HFFc6 (cell line): ENCODE measurements at places on chromosomes 13 and 19. TPM values are rescaled to one million over a fixed set of nuclear protein-coding genes. Genes with fewer than 3 reads are reported as not detected.
A peak's percentile ranks its signal among the peaks of the same experiment; 100 is the strongest.

DNA sequence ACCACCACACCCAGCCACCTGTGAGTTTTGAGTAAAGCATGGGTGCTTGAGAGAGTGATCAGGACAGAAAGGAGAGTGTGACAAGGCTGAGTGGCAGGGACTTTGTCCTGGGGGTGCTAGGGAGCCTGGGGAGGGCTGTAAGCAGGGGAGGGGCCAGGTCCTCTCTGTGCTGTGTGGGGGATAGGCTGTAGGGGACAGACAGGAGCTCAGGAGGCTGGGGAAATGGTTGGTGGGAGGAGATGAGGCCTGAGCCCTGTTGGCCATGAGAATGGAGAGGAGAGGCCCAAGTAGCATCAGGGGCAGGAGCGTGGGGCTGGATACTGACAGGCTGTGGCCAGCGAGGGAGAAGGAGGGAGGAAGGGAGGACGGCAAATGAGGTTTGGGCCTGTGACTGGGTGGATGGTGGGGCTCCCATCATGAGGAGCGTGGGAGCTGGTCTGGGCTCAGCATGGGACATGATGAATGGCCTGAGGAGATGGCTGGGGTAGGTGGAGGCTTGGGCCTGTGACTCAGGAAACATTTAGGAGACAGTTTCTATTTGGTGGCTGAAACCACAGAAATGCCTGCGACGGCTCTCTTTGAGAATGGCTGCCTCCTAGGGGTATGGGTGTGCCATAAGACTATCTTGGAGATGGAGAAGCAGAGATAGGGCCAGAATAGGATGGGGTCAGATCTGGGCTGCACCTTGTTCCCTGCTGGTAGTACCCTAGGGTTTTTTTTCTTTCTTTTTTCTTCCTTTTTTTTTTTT lies 25.0 kb downstream of the GRIN2D start:
- H3K4me1 ChIP-seq: peaks cover 8% of the 10 kb centered on the region; the same call in 1 of the 2 replicates
- no peak overlapping the region for H3K4me3 ChIP-seq
- no peaks in the 10 kb centered on the region for H3K36me3 ChIP-seq
- H3K27ac ChIP-seq: no peak overlapping the region; the same call in none of the 2 replicates

- peaks cover 14% of the 10 kb centered on the region for H3K27me3 ChIP-seq
- DNase-seq: no peak
- H3K27ac ChIP-seq: no peak overlapping the region
- H3K36me3 ChIP-seq: no peaks in the 10 kb centered on the region
- H3K4me3 ChIP-seq: no peak overlapping the region
These were observed 152.1 kb upstream of the SOX21 start for GRCh38 chr13:94864474-94864873.

GRCh38 chr19:46198756-46199155 lies 30.8 kb upstream of the IGFL1 start:
- peaks cover 25% of the 10 kb centered on the region for H3K4me1 ChIP-seq
- no peak for DNase-seq
- no peaks in the 10 kb centered on the region for H3K36me3 ChIP-seq
- no peak overlapping the region for H3K27ac ChIP-seq
- H3K4me3 ChIP-seq: no peak overlapping the region

- H3K4me3 ChIP-seq: no peak overlapping the region
- no peak for DNase-seq
- no peaks in the 10 kb centered on the region; the same call in 1 of the 2 replicates for H3K4me1 ChIP-seq
- H3K27me3 ChIP-seq: no peaks in the 10 kb centered on the region
- H3K36me3 ChIP-seq: no peaks in the 10 kb centered on the region; the same call in 1 of the 2 replicates
These were observed 86.0 kb downstream of the ATP11A start for GRCh38 chr13:112775791-112776279.

- peaks cover 9% of the 10 kb centered on the region for H3K27me3 ChIP-seq
- no peak overlapping the region for H3K4me3 ChIP-seq
- no peaks in the 10 kb centered on the region for H3K4me1 ChIP-seq
- peaks cover 6% of the 10 kb centered on the region for H3K36me3 ChIP-seq
These were observed 33.5 kb upstream of the SIN3B start for GRCh38 chr19:16795731-16796130.

- no peaks in the 10 kb centered on the region for H3K27me3 ChIP-seq
- H3K4me3 ChIP-seq: no peak overlapping the region
- no peak for DNase-seq
- H3K36me3 ChIP-seq: peaks cover 28% of the 10 kb centered on the region
- no peak overlapping the region for H3K27ac ChIP-seq
These were observed 38.3 kb downstream of the DNAJC15 start for GRCh38 chr13:43061496-43062280.

DNA sequence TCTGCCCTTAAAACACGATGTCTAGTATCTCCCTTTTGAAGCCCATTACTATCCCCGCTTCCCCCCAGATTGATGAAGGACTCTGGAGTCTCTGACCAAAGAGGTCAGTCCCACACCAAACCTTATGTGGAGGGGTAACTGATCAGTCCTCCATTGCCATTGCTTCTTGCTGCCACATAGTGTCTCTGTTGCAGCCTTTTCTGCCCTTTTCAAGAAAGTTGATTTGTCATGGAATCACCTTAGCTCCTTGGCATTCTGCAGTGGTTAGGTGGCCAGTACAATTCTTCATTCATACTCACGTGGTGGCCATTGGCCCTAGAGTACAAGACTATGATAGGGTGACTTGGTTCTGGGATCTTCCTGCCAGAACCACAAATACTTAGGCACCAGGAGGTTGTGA lies 8.4 kb upstream of the HTR2A start:
- H3K36me3 ChIP-seq: no peaks in the 10 kb centered on the region
- DNase-seq: no peak
- H3K27me3 ChIP-seq: peaks cover 3% of the 10 kb centered on the region; the same call in 1 of the 2 replicates
- peaks cover 6% of the 10 kb centered on the region; the same call in 1 of the 2 replicates for H3K4me1 ChIP-seq
- H3K27ac ChIP-seq: no peak overlapping the region

- peak overlapping the region; percentile 88 for H3K4me3 ChIP-seq
- no peaks in the 10 kb centered on the region for H3K27me3 ChIP-seq
- DNase-seq: no peak
- peak overlapping the region; percentile 92 for H3K27ac ChIP-seq
- no peaks in the 10 kb centered on the region for H3K36me3 ChIP-seq
- peaks cover 30% of the 10 kb centered on the region for H3K4me1 ChIP-seq
These were observed 42.2 kb upstream of the HNRNPA1L2 start for GRCh38 chr13:52599848-52600603.

DNA sequence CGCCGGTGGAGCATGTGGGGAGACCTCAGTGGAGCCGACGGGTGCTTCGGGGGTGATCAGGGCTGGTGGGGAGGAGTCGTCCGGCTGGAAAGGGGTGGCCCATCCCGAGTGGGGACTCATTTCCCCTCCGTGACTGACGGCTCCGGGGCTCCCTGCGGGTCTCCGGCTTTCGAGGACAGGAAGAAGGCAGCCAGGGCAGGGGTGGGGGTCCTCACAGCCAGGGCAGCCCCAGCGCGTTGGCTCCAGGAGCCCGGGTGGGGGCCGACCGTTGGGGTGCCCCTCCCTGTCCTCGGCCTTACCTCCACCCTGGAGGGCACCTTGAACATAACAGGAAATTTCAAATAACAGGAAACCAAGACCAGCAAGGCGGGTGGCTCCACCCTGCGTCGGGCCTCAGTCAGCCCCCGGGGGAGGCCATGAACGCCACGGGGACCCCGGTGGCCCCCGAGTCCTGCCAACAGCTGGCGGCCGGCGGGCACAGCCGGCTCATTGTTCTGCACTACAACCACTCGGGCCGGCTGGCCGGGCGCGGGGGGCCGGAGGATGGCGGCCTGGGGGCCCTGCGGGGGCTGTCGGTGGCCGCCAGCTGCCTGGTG lies at the start of gene S1PR4:
Gene S1PR4, plus strand, starts transcription at position 393 of the 596 bp plus-strand sequence. Its CDS starts 24 bp downstream, at position 417.
- peaks cover 7% of the 10 kb centered on the region; the same call in 1 of the 2 replicates for H3K27me3 ChIP-seq
- no peak within 1 kb of the TSS for H3K4me3 ChIP-seq
- peaks cover 7% of the 10 kb centered on the region for H3K4me1 ChIP-seq
- no peak for DNase-seq

GPR12 gene
- total RNA-seq: not detected in 2 replicates

TYROBP gene
- not detected in 3 replicates for total RNA-seq

FCHO1 gene
- total RNA-seq: 0.13 to 0.75 TPM (median 0.29 TPM) in 3 replicates

GIPC3 gene
- 0.10 TPM in 1 of 3 replicates, not detected in the others for total RNA-seq

TSSK6 gene
- total RNA-seq: 0.69 to 1.3 TPM (median 1.2 TPM) in 3 replicates
